ENCODE measurements at places on chromosomes 3 and 15.

GRCh38 chr15:42863572-42864239 lies 56.9 kb downstream of the TTBK2 start:
- no peak for DNase-seq

DNA sequence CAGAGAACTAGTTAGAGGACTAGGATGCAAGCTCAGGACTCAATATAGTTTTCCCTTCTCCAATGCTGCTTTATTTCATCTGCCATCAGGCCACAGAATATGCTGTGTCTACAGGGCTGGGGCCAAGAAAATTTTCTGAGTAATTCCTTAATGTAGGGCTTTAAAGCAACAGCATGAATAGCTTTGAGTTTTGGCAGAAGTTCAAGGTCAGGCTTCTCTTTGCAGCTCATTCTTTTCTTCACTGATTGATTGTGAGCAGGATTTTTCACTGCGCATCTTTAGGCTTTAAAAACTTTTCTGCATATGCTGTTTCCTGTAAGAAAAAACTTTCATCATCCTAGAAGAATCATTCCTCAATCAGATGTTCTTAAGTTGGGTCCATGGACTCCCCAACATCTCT lies 4.6 kb downstream of the TMEM108 start:
- no peak for DNase-seq

DNA sequence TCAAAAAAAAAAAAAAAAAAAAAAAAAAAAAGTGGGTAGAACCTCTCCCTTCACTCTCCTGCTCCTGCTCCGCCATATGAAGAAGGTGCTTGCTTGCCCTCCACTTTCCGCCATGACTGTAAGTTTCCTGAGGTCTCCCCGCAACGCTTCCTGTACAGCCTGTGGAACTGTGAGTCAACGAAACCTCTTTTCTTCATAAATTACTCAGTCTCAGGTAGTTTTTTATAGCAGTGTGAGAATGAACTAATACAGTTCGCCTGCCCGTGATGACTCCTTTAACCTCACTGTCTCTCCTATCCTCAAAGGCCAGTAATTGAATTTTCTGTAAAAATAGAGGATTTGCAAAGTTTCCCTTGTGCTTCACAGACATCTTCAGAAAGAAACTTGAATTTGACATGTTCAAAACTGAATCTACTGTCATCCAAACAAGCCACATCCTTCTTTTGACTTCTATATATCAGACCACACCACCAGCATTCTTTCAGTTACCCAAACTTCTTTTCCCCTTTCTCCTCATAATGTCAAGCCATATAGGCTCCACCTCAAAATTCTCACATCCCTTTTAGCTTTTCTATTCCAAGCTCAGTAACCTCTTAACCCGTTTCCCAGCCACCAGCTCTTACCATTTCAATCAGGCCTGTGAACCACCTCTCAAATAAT lies 44.3 kb downstream of the P2RY1 start:
- no peak for DNase-seq

DNA sequence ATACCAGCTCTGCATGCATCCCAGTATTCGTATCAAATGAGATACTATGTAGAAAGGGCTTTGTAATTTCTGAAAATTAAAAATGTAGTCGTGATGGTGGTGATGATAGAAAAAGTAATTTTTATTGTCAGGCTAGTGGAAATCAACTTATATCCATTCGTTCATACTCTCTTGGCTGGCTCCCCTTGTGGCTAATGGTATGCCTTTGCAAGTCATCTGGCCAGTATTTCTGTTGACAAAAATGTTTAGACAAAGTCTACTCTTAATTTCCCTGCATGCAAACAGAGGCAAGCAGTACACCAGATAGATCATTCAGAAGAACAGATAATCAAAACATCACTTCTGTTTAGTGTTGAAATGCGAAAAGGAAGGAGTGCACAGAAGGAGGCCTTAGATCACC lies 49.6 kb upstream of the DUT start:
- DNase-seq, result no peak

DNA sequence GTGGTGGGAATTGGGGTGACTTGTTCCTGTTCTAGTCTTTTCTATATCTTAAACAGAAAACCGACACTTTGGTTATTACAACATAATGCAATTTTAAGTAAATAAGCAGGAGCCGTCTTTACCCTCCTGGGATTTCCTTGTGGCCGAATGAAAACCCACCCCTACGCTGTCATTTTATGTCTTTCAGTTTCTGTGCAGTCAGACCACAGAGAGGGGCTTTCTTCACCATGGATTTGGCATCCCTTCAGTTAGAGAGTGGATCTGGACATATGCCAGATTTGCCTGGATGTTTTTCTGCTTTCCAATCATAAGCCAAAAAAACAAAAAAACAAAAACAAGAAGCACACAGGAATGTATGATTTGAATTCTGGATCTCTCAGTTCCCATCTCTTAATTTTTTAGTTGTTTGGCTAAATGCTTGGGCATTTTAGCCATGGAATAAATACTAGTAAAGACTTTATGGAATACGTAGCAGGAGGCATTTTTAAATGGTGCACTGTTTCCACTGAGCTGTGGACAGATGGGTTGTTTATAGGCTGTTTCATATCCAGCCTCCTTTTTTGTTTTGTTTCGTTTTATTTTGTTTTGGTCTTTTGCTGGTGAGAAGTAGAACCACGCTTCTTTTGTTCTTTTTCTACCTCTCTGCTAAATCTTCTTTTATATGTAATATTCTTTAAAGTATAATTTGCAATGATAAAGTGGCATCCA lies 272.9 kb downstream of the FEZF2 start:
- DNase-seq, result no peak
